ENCODE measurements at places on chromosomes 3 and 15. TPM values are rescaled to one million over a fixed set of nuclear protein-coding genes. Genes with fewer than 3 reads are reported as not detected.

DNA sequence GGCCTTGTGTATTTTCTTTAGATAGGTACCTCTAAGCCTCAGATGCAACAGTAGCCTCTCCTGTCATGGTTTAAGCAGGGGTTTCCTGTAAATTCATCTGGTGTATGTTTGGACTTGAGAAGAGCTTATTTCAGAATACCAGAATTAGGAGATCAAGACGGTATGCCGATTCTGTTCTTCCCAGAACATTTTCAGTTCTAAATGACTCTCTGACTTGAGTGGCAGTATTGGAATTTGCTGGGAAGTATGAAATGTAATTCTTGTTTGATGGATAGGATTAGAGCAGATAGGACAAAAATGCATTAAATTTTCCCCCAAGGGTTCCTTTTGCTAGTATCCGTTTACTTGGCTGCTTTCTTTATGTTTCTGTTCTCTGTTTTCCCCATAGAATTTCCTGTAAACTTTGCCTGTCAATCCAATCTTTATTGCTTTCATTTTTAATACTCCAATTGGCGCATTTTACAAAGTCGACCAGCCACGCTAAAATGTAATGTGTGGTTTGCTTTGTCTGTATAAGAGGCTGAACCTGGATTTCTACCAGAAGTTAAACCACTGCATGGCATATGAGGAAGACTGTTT is 612.2 kb downstream of the RBMS3 start:
- H3K27me3 ChIP-seq = peaks cover 25% of the 10 kb centered on the region
- DNase-seq = no peak
- no peak overlapping the region for H3K4me3 ChIP-seq

SLC27A2 gene
- total RNA-seq = 0.16 TPM

DNA sequence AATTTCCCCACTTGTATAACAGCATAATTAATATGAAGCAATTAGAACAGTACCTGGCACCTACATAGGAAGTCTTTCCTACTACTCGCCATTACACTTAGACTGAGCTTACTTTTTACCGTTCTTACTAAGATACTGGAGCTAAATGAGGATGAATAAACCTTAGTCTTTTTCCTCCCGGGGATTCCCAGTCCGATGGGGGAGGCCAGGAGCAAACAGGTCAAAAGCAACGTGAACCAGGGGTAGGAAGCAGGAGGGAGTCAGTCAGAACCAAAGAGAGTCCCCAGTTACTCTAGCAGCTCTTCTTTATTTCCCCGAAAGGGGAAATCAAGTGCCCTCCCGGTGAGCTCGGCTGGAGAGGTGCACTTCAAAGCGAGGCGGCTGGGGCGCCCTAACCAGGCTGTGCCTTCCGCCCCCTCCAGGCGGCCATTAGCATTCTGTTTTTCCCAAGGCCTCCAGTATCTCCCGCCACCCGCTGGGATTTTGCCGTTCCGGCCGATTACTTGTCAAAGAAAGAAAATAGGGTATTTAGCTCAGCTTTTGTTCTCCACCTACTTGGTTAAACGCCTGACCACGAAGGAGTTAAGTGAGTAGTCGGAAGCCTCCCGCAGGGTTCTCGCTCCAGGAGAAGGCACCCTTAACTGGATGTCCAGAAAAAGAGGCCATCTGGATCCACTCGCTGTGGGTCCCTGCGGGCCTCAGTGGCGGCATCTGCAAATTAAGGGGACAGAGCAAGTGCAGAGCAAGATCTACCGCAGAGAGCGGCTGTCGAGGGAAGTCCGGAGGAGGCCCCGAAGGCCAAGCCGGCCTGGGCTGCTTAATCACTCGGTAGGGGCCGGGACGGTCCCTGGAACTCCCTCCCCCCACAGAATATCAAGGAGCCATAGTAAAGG is 6.3 kb upstream of the EOMES start:
- H3K4me1 ChIP-seq = peaks cover 57% of the 10 kb centered on the region
- no peak for DNase-seq
- H3K4me3 ChIP-seq = peak overlapping the region; percentile 68
- H3K27ac ChIP-seq = no peak overlapping the region
- peaks cover 79% of the 10 kb centered on the region for H3K27me3 ChIP-seq

GRCh38 chr3:42497009-42497731 is 5.3 kb upstream of the VIPR1 start:
- H3K36me3 ChIP-seq = no peaks in the 10 kb centered on the region
- H3K4me3 ChIP-seq = no peak overlapping the region
- DNase-seq = no peak

CAND2 gene
- total RNA-seq = 4.3 TPM

GRCh38 chr3:196706327-196706726 is 5.7 kb downstream of the CEP19 start:
- DNase-seq = no peak
- peaks cover 11% of the 10 kb centered on the region for H3K4me1 ChIP-seq
- H3K27me3 ChIP-seq = no peaks in the 10 kb centered on the region
- H3K27ac ChIP-seq = no peak overlapping the region

All from naive thymus-derived CD8-positive, alpha-beta T cell (primary cell).